Stimulated activated CD4-positive, alpha-beta T cell treated with anti-CD3 and anti-CD28 coated beads, TNF-alpha, amount 100 ng/mL, for 1 hour (primary cell): ENCODE measurements at places on chromosomes 11 and 22.

- no peak for DNase-seq
Observed at GRCh38 chr22:27654546-27655445, 146.8 kb downstream of the MN1 start.

- DNase-seq, result no peak
Observed at GRCh38 chr22:31739795-31740201, 10.1 kb downstream of the PRR14L start.

DNA sequence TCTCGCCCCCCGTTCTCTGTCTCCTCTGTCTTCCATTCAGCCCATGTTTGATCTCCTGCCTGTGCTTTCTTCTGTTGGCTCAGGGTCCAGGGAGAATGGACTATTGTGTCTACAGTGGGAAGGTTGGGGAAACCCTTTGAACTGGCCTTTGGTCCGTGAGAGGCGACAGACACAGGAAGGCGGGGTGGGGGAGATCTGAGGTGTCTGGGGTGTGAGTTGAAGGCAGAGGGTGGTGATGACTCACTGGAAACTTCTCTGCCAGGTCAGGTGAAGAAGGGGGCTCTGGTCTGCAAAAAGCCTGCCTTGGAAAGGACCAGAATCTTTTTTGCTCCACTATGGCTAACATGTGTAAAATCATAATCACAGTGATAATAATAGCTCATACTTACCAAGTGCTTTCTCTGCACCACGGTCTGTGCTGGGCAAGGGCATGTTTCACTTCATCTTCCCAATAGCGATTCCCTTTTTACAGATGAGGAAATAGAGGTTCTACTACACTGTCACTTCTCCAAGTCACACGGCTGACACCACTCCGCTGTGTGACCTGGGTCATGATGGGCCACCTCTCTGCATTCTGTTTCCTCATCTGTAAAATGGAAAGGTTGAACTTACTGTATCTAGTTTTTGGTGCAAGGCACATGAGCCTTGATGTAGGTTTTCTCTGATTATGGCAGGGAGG is 99.8 kb upstream of the ALX4 start:
- DNase-seq, result no peak

- no peak for DNase-seq
Observed at GRCh38 chr11:130049328-130049771, 20.3 kb upstream of the APLP2 start.

- DNase-seq, result no peak
Observed at GRCh38 chr11:67345920-67346819, 7.2 kb downstream of the POLD4 start.

DNA sequence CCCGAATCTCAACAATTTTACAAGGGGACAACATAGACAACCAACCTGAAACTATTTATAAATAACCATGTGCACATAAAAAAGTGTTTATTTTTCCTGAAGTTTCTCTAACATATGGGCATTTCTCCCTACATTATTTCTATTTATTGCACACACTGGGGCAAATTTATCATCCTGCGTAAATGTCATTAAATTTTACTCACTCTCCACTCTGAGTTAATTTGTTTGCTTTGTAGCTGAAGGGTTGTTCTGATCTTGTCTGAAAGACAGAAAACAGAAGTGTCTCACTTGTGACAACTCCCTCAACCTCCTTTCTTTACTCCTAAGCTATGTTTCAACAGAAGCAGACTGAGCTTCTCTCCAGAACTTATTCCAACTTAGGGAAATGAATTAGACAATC is 194.2 kb downstream of the HIPK3 start:
- DNase-seq, result no peak

DNA sequence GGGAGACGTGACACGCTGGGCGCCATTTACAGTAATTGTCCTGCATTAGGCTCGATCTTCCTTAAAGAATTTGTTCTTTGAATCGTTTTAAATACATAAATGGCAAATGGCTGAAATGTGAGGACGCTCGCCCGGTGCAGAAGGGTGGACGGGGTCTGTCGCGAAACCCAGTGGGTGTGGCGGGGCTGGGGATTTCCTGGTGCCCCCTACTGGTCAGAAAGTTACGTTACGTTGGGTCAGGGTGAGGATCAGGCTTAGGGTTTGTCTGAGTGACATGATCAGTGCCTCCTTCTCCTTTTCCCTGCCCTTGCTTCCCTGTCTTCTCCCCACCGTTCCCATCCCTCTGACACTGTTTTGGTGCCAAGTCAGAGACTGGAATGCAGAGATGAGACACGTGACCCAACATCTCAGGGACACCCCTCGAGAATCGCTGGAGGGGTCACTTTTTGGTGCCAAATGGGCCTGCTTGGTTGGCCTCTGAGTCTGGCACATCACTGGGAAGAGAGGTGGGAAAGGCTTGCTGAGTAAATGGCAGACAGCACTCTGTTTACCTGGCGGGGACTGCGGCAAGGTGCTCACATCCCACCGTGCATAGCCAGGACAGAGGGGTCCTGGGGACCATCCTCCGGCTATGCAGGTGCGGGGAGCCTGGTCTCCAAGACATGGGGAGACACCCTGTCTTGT is 1107.6 kb downstream of the BRD1 start:
- no peak for DNase-seq
